CMK (cell line): ENCODE measurements at places on chromosomes 13 and 19.

DNA sequence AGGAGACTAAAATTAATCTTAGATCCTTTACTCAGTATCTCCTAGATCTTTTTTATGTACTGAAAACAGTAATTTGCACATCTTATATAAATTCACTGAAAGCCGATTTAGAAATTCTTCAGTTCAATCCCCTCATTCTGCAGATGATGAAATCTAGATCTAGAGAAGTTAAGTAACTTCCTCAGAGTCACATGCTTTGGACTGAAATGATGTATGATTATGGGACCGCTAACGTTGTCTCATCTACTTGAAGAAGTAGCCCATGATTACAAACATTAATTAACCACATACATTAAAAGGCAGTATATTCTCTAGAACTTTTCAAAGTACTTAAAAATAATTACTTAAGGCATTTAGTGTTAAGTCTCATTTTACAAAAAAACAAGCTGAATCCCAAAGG, 37.8 kb downstream of the ELF1 start:
- DNase-seq = peak; percentile 14

- DNase-seq = no peak
Observed at GRCh38 chr13:27709779-27710178, 82.5 kb upstream of the GSX1 start.

DNA sequence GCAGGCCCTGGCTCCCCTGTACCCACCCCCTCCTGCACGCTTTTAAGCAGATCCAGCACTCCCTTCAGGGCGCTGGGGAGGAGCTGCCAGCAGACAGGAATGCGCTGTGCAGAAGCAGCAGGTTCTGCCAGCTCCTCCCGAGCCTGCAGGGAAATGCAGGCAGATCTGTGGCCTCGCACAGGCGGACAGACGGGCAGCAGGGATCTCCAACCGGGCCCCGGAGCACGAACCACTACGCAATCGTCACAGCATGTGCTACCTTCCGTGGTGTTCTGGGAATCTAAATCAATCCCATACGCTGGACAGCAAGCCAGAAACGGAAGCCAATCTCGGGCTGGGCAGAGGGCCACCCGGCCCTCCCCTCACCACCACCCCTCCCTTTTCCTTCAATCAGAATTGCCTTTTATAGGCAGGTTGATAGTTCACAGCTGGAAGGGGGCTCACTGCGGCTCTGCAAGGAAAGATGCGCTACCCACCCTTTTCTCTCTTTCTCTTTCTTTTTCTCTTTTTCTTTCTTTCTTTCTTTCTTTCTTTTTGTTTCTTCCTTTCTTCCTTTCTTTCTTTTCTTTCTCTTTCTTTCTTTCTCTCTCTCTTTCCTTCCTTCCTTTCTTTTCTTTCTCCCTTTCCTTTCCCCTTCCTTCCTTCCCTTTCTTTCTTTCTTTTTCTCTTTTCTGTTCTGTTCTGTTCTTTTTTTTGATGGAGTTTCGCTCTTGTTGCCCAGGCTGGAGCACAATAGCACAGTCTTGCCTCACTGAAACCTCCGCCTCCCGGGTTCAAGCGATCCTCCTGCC, 99.9 kb downstream of the GNG7 start:
- DNase-seq = no peak

DNA sequence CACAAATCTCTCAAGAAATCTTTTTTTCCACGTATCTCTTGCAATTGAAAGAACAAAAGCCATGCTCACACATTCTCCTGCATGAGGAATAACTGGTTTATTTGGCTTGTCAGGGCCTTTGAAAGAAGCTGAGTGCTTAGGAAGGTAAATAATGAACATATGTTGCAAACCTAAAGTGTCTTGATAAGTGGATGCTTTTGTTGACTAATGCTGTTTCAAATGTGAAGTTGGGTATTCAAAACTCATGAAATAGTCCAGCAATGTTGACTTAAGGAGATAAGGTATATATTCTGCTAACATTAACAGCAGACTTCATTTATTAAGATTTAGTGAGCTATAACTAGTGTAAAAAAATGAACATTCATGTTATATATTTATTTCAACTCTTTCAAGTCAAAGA, 1792.7 kb upstream of the MIR17HG start:
- DNase-seq = no peak

GRCh38 chr13:72952529-72953141, 106.2 kb upstream of the KLF5 start:
- no peak for DNase-seq

- no peak for DNase-seq
Observed at GRCh38 chr13:111325146-111325890, 4.9 kb downstream of the TEX29 start.

DNA sequence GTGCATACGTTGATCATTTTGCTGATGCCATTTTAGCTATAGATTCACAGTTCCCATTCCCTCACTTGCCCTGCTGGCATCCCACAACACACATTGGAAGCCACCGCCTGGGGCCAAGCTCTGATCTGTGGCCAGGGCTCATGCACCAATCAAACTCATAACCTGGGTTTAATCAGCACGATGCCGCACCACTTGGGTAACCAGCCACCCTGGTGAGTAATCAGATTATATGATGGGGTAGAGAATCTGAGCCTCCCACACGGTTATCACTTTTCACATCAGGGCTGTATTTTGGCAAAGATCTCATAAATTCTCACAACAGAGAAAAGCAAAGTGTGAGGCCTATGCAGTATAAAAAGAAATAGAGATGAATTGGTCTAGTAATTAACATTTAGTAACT, 66.0 kb upstream of the TNFRSF19 start:
- DNase-seq = no peak

DNA sequence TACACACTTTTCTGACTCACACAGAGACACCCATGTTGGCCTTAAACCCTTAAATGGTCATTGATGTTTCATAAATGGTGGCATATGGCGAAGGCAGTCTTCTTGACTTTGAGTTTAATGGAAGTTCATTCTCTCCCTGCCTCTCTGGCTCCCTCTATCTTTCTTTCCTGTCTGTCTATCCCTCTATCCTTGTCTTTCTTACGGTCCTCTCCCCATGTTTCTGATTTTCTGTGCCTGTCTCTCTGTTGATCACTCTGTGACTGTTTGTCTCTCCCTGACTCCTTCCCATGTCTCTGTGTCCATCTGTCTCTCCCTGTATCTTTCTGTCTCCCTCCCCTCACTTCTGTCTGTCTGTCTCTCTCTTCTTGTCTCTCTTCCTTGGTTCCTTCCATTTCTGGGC, 43.2 kb upstream of the SHKBP1 start:
- DNase-seq = no peak
